ENCODE measurements at places on chromosomes 16 and 17.

DNA sequence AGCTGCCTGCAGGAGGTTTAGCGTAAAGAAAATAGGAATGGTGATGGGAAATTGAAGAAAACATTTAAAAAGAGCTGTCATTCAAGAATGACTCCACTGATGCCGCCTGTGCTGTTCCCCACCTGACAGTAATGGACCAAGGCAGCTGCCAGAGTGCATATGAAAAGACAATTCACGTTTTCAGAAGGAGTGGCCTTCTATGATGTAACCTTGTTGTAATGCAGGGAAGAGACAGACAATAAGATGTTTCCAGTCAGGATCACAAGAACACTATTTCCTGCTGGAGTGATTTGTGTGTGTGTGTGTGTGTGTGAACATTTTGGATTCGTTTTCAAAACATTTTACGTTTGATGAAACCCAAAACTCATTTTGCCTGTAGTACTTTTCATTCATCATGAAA, 203.7 kb downstream of the LGALS9B start:
- no peak for DNase-seq

DNA sequence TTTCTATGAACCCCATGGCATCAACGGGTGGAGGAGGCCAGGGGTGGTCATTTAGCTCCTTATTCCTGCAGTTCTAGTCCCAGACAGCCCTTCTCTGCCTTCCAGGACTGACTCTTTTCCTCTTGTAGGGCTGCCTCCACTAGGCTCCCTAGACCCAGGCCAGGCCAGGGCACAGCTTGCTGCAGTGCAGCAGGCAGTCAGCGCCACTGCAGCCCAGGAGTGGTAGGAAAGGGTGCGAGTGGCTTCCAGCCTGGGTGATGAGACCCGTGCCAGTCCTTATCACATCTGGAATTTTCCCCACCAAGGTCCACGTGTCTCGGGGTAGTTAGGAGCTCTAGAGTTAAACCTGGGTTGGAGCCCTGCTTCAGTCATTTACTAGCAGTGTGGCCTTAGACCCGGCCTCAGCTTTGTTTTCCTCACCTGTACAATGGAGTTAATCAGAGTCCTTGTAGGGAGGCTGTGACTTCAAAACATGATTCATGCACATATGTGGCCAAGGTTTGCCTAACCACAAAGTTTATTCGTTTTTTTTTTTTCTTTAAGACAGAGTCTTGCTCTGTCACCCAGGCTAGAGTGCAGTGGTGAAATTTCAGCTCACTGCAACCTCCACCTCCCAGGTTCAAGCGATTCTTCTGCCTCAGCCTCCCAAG, 4.7 kb downstream of the SLC5A11 start:
- DNase-seq: no peak

- DNase-seq: no peak
Measured at GRCh38 chr17:50604513-50604912, 30.2 kb upstream of the ABCC3 start.

GRCh38 chr17:19254651-19255050, 17.5 kb downstream of the EPN2 start:
- DNase-seq: no peak

DNA sequence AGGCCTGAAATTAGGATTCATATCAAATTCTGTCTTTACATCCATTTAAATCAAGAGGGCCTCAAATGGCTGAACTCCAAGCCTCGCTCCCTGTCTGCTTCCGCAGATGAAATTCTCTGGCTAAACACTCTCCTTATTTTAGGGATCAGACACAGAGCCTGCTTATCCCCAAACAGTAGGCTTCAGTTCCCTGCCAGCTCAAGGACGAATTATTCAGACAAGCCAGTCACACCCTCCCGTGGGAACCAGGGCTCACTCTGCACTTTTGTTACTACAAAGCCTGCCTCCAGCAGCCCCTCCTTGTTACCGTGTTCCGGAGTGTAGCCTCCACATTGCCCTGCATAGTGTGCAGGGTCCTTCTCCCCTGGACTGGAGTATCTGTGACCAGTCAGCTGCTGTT, 46.6 kb upstream of the LCMT1 start:
- DNase-seq: no peak

DNA sequence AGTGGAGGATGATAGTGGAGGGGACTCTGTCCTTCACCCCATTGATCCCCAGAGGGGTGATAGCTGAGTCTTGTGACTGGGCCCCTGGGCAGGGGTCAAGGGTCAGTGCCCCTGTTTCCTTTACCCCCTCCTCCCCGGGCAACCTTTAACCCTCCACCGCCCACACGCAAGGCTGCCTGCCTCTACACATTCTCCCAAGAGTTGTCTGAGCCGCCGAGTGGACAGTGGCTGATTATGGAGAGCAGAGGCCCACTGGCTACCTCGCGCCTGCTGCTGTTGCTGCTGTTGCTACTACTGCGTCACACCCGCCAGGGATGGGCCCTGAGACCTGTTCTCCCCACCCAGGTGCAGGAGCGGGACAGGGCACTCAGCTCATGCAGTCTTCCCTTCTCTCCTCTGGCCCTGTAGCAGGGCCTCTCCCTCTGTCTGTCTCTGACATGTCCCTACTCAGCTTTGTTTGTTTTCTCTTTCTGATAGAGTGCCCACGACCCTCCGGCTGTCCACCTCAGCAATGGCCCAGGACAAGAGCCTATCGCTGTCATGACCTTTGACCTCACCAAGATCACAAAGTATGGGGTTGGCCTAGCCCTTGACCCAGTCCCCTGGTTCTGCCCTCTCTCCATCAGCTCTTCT, at the start of gene SHBG:
Gene SHBG (plus strand): TSS at position 197 of the 633 bp plus-strand sequence. CDS start 38 bp downstream, at position 235.
- no peak for DNase-seq

- no peak for DNase-seq
Measured at GRCh38 chr16:57167538-57167937, 18.3 kb downstream of the PSME3IP1 start.

DNA sequence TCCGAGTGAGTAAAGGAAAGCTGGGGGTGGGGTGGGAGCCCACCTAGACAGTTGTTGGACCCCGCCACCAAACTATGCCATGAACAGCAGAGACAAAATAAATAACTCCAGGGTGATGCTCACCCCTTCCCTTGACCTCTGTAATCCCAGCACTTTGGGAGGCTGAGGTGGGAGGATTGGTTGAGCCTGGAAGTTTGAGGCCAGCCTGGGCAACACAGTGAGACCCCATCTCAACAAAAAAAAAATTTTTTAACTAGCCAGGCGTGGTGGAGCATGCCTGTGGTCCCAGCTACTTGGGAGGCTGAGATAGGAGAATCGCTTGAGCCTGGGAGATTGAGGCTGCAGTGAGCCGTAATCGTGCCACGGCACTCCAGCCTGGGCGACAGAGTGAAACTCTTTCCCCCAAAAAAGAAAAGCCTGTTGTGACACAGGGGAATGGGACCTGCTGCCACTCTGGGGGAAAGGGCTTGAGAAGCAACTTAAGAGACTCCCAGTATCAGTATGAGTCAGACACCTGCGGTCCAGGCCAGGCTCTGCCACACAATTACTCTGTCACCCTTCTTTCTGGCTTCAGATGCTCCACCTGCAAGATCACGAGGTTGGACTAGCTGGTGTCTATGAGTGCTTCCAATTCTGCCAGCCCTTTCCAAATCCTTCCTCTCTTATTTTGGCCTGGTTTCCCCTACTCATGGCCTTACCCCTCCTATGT, 5.0 kb downstream of the SGCA start:
- no peak for DNase-seq

DNA sequence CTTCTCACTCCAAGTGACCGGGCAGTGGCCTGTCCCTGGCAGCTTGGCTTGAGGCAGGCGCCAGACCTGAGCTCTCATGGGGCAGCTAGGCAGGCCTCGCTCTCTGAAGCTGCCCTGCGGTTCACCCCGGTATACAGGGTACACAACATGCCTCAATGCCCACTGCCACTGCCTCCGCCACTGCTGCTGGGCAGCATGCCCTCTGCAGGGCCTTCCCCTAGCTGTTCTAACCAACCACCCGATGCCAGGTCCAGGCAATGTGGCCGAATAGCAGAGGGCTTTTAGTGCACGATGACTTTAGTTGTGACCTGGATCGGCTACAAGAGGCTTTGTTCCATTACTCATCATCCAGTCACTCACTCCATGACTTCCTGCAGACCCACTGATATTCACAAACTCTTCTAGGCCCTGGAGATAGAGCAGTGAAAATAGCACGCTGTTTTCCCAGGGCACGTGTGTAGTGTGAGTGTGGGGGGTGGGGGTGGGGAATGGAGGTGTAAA, 19.7 kb downstream of the CDC42EP4 start:
- DNase-seq: no peak

DNA sequence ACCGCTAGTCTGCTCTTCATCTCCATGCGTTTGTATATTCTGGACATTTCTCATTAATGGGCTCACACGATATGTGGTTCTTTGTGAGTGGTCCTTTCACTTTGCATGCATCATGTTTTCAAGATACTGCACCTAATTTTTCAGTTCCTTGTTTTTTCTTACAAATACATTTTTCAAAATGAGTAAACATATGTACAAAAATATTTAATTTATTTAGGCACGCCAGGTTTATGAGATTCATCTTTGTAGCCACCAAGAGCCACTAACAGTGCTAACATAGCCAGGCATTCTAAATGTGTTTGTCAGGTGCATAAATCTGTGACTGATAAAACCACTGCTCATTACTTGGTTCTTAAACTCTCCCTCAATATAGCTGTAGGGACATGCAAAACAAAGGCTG, 375.3 kb downstream of the WWOX start:
- no peak for DNase-seq

GRCh38 chr17:4544135-4544950, 10.8 kb downstream of the MYBBP1A start:
- DNase-seq: no peak

DNA sequence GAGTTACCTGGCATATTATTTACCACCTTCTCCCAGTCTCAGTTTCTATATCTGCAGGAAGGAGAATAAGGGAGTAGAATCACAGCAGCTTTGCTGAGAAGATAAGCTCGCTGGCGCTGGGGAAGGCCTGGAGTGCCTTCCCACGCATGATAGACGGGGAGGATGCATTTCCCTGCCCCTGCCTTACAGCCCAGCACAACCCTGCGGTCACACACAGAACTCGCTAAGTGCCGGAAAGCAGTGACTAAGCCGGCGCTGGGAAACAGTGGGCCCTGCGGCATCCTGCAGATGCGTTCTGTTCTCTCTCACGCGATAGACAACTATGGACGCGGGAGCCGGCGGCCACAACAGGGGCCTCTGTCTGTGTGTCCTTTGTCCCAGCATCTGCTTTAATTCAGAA, 4.8 kb downstream of the CA5A start:
- no peak for DNase-seq
